ENCODE measurements at places on chromosomes 1 and 21.

- no peak for DNase-seq
These were observed 121.2 kb upstream of the SLC44A3 start for GRCh38 chr1:94698759-94699502.

GRCh38 chr1:222956601-222957000 is 141.8 kb downstream of the DISP1 start:
- no peak for DNase-seq

DNA sequence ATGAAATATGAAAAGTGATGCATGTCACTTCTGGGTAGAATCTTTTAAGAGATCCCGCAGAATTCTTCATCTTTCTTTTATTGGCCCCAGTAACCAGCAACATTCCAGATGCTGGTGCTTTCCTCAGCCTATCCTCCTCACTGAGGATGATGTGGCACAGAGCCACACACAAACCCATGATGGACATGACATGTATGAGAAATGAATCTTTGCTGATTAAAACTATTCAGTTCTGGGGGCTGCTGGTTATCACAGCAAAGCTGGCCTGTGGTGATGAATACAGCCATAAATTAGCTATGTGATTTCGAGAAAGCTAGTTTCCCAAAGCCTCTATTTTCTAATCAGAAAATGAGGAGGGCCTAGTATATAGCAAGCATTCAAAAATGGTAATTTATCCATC is 8.3 kb upstream of the ERICH3 start:
- no peak for DNase-seq

- DNase-seq = peak; percentile 73
These were observed 493 bp upstream of the MAP3K21 start for GRCh38 chr1:233326811-233327650.

DNA sequence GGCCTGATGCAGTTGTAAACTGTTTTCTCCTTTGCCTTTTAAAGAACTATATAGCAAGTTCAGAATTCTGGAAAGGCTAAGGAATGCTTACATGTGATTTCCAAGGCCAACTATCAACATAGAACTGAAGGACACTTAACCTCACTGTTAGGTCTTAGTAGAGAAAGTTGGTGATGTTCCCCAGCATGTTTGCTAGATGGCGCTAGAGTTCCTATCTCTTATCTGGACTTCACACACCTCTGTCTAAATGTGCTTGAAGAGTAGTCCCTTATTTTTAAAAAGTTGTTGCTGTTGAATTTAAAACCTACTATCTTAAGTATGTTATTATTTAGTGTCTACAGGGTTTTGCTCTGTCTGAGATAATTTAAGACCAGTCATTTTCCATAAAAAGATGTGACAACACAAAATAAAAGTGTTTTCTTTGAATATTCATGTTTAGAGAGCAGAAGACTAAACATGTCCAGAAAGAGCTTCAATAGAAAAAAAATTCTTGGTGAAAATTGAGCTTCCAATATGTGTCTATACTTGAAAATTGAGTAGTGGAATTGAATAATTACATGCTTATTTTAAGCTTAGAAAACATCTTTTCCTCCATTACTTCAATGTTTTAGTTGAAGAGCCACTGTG is 237.3 kb downstream of the S1PR1 start:
- DNase-seq = no peak

DNA sequence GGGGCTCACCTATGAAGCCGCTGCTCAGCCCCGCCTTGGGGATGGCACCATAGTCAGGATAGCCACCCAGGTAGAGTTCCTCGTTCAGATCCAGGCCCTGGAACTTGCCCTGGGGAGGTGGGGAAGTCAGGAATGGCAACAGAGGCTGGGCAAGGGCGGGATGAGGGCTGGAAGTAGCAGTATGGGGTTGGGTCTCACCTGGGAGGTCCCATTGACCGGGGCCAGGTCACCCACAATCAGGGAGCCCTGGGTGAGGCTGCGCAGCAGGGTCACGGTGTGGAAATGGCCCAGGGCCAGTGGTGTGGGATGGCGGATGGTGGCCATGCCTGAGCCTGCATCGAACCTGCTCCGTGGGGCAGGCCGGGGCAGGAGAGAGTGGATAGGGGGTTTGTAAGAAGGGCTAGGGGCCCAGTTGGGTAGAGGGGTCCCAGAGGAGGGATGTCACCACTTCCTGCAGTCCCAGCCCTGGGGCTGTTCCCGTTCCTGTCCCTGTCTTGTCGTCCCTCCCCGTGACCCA is 19.4 kb downstream of the LDLRAD2 start:
- no peak for DNase-seq

GRCh38 chr1:221454096-221454495 is 287.8 kb downstream of the DUSP10 start:
- no peak for DNase-seq

GRCh38 chr1:63112155-63112900 is 210.0 kb upstream of the FOXD3 start:
- DNase-seq = no peak

DNA sequence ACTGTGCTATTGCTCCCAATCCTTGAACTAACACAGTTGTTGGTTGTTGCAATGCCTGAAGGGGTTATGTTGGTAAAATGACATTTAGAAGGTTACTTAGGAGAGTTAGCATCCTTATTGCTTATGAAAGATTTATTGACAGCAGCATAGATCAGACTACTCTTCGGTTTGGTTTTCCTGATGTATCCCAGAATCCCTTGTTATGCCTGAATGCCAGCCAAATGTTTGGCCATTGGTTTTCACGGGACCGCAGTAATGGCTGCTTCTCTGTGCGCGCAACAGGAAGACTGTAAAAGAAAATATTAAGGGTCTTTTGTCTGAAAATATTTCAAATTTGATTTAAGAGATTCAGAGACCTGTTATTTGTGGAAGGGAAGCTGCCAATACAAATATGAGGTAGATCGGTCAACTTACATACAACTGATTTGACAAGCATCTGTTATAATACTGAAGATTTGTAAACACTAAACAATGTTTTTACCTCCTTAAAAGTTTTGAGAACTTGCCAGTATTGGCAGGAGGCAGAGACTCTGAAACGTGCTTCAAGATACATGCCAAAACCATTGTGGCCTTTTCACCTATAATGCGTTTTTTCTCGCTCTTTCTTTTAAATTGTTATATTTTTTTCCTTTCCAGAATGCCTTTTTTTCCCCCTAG is 8.3 kb downstream of the NFIA start:
- peak; percentile 84 for DNase-seq

DNA sequence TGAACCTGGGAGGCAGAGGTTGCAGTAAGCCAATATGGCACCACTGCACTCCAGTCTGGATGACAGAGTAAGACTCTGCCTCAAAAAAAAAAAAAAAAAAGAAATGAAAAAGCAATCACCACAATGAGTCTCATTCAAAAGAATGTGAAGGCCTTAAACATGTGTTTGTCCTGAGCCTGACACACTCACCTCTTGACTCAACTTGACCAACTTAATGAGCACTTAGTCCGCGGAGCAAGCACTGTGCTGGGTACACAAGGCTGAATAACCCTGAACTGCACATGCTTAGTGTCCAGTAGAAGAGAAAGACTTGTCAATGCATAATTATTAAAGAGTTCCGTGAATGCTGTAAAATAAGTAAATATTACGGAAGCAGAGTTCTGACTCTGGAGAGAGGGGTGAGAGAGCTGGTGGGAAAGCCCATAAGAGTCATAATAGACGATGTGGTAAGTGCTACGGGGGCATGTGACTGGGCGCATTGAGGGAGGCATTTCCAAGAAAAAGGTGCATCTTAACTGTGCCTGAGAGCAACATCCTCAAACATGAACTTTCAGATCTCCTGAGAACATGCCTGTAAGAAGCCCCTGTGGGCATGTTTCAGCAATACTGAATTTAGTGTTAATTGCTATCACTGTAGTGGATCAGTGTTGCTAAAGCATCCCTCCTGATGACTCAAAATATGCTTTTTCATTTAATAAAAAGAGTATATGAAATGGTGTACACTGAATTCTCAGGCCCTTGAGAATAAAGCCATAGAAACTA is 27.2 kb downstream of the MCOLN2 start:
- no peak for DNase-seq

DNA sequence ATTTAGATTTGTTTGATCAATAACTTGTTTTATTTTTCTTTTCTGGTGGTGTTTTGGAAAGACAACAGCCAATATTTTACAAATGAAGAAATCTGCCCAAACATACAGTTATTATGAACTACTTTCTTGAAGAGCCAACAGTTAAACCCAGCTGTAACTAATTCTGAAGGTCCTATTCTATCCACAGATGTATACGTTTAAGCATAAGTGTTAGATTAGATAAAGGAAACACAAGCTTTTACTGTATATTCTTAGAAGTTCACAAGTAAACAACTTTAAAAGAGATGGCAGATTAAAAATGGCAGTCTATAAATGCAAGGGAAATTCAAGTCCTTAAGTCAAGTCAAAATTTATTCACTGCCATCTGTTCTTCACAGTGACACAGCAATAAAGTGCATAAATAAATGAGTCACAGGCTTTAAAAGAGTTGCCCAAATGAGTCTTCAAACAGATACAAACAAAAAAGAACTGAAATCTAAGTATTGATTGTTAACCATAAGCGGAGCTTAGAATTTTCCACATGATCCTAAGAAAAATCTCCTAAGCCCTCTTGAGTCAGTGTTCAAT is 49.9 kb upstream of the KCNH1 start:
- no peak for DNase-seq

- no peak for DNase-seq
These were observed 106.1 kb upstream of the ARHGEF16 start for GRCh38 chr1:3348196-3348865.

DNA sequence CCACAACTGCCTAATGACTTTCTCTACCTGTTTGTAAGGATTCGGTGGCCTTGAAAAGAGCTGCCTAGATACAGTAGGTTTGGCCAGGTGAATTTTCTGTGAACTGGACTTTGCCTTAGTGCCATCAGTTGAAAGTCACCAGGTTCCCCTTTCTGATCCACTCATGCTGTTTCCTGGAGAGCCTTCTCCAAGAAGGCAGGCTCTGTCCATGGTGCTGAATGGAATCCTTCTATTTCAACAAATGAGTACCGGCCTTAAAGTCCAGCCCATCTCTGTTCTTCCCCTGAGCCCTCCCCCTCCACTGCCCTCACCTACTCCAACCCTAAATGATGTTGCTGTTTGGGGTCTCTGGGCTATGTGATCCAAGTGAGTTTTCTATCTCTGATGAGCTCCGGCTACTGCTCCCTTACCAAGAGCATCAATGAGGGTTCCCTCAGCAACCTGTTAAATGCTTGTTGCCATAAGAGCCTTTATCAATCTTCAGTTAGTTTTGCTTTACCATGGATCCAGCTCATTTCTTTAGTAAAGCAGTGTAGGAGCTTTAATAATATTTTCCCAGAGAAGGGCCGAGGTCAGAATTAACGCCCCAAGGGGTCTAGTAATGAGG is 500.4 kb downstream of the PTPRU start:
- no peak for DNase-seq
